ENCODE measurements at places on chromosomes 3 and 15.

DNA sequence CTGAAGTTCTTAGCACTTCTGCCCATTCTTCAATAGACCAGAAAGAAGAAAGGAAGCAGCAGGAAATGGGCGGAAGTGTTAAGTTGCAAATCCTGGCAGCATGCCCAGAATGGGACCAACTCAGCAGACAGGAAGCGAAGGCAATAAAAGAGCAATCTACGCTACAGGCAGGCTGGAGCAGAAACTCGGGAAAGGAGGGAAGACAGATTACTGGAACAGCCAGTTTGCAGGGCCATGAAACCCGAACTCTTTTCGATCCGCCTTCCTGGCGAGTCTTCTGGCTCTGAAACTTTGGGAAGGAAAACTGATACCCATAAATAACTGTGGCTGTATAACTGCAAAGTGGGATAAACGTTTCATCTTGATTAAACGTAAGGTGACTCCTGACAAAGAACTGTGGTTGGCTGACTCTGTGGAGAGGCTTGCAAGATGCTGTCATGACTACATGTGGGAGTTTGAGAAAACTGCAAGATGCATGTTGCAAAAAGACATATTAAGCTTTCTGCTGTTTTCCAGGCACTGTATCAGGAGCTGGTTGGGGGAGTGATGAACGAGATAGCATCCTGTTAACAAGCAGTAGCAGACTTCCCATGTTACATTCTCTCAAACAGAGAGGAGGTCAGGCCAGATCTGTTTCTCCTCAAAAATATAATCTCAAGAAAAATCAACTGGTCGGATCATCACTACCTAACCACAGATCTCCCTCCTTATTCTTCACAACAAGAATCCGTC, 67.8 kb downstream of the FMN1 start:
- peak; percentile 0 for DNase-seq

DNA sequence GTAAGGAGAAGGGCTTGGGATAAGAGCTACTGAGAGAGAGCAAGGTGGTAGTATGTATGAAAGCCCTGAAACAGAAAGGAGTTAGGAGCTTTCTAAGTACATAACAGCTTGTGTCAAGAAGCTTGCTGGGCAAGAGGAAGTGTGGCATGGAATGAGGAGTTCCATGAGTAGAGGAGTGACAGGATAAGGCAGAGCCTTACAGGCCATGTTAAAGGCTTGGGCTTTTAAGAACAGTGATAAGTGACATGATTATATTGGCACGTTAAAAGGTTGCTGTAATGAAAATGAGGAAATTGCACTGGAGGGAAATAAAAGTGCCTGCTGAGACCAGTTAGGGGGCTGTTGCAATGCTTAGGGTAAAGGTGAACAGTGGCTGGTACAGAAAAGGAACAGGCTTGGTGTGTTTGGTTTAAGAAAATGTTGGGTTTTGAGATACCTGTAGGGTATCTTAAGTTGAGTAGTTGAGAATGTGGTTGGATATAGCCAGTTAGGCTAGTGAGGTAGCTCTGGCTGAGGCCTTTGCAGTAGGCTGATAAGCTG, 49.0 kb downstream of the MEF2A start:
- DNase-seq = no peak

DNA sequence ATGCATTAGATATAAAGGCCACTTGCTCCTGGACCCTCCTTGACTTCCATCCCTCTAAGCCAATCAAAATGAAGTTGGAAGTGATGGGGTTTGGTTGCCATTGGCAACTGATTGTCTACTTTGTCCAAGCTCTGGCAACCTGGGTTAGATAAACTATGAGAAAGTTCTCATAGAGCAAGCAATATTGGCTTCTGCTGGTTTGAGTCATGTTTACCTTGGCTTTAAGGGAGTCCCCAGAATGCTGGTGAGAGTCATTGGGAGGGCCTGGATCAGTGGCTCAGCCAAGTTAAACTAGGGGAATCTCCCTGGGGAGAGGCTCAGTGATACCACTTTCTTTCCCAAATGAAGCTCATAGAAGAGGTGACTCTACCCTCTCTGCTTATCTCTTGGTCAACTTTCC, 176.3 kb upstream of the ROPN1 start:
- no peak for DNase-seq

- DNase-seq = no peak
These were observed 105.7 kb downstream of the RTP4 start for GRCh38 chr3:187473778-187474406.

GRCh38 chr15:77098572-77098971, 27.7 kb upstream of the TSPAN3 start:
- no peak for DNase-seq

DNA sequence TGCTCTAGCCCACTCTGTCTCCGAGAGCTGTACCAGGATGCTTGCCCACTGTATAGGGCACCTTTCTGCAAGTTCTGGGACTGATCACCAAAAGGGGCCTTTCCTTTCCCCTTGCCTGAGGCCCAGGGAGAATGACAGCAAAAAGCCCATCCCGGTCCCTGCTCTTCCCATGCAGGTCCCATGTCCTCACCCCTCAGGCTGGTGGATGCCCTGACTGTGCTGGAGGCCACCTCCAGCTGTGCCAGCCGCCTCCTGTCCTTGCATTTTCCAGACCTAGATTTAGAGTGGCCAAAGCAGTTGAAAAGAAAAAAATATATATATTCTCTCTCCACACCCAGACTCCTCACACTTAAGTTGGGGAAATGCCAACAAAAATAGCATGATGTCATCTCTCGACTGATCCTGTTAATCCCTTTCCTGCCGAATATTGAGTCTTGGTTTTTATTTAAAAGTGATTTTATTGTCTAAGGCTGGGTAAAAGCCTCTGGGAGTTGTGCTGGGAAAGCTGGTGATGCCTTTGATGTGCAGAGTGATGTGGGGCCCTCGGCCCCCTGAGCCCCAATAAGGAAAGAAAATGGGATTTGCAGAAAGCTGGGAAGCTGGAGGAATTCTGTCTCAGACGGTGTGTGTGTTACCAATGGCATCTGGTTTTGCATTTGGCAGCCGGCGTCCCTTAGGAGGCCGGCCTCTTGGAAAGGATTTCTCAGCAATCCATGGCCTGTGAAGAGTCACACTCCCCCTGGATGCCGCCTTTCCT, 29.3 kb upstream of the TPM1 start:
- DNase-seq = no peak

DNA sequence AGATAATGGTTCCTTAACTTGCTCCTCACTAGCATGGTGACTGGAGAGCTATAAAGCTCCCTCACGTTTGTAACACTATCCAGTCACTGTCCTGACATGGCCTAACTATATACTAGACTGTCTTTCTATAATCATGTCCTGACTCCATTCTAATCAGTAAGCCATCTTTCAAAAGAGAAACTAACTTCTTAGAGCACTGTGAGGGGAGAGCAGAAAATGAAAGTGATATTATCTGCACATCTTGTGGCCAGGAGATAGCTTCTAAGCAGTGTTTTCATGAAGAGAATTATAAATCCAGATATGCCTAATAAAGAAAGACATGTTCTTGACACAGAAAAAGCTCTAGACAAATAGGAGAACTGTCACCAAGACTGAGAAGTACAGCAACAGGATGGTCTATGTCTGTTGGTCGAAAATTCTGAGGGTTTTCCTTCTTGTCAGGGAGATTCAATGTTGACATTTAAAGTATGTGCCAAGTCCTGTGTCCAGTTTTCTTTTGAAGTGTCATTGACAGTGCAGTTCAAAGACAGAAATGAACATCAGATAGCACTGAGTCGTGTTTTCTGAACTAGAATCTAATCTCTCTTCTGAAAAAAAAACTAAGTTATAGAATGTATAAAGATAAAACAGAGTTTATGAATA, 230.6 kb upstream of the PEX5L start:
- no peak for DNase-seq

DNA sequence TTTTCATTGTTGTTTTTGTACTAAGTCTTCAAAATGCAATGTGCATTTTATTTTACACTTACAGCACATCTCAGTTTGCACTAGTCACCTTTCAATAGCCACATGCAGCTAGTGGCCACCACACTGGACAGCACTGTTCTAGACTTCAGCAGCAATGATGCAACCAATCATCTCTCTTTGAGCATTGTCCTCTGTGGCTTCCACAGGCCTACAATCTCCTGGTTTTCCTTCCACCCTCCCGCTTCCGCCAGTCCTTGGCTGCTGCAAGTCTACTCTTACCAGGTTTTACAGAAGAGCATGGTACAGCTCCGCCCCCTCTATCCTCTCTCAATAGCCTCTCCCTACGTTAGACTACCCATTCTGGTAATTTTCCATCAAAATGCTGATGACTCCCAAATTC, 25.1 kb upstream of the FSIP1 start:
- DNase-seq = no peak

DNA sequence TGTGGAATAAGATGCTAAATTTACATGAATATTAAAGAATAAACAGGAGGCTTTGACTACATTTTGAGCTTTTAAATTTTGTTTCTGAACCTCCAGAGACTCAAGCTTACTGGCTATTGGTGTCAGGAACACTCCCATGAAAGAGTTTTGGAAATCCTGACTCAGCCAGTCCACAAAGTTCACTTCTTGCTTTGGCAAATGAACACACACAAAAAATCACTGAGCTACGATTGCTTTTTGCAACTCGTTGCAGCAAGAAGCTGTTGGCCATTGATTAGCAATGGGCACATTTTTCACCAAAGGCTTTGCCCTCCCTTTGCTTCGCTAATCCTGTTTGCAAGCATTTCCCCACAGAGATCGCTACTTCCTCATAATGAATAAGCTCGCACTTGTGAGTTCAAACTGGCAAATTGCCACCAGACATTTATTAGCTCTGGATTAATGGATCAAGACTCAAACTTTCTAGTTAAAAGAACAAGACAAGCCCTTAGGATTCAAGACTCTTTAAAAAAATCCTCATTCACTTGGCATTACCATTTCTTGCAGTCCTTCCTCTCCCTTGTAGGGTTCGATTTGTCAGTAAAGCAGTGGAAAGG, 343.2 kb upstream of the ONECUT1 start:
- DNase-seq = no peak

DNA sequence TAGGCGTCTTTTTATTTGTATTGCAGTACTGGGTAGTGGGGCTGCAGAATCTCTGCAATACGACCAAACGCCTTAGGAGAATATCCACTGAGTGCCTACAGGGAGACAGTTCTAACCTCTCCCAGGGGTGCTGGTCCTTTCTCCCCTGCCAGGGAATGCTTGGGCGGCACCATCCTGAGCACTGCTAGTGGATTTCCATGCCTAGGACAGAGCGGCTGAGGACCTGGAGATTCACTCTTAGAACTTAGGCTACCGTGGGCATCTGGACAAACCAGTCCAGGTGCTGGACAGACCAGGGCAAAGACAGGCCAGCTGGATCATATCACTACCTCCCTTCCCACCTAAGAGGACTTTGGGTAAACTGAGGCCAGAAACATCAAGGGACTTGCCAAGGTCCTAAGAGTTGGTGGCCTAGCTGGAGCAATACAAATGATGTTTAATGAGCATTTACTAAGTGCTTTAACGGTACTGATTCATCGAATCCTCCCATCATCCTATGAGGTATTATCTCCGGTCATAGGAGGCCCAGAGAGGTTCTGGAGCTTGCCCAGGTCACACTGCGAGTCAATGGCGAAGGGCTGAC, 902 bp downstream of the TMEM44 start:
- DNase-seq = no peak

- DNase-seq = no peak
These were observed 30.8 kb downstream of the LAMP3 start for GRCh38 chr3:183131735-183132134.

GRCh38 chr3:159273608-159274007, 471.8 kb downstream of the MFSD1 start:
- DNase-seq = no peak

DNA sequence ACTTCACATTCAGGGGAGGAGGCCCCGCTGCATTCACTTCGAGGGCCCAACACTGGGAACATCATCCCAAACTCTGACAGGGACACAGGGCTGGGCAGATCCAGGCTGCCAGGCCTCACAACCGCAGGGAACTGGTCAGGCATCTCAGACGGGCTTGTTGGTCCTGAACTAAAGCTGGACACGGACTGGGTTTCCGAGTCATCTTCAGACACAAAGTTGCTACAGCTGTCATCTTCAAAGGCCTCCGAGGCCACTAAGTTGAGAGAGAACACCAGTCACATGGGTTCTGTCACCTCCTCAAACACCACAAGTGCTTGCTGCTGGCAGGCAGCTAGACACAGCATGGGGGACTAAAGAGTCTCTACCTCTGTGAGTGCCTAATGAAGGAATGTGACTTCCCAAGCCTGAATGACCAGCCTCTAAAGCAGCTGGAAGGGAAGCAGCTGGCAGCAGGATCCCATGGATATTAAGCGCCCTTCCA, 50.9 kb downstream of the CAPN7 start:
- no peak for DNase-seq

DNA sequence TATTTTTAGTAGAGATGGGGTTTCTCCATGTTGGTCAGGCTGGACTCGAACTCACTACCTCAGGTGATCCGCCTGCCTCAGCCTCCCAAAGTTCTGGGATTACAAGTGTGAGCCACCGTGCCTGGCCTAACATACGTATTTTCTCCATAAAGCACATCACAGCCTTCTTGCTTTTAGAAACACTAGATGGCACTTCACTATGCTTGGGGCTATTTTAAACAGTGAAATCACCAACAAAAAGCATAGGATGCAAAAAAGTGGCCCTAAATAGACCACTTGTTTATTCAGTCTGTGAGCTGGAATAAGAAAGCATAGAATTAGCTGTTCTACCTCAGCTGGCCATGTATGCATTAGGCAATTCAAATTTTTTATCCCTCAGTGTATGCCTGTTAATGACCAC, 46.0 kb downstream of the PRICKLE2 start:
- DNase-seq = no peak

DNA sequence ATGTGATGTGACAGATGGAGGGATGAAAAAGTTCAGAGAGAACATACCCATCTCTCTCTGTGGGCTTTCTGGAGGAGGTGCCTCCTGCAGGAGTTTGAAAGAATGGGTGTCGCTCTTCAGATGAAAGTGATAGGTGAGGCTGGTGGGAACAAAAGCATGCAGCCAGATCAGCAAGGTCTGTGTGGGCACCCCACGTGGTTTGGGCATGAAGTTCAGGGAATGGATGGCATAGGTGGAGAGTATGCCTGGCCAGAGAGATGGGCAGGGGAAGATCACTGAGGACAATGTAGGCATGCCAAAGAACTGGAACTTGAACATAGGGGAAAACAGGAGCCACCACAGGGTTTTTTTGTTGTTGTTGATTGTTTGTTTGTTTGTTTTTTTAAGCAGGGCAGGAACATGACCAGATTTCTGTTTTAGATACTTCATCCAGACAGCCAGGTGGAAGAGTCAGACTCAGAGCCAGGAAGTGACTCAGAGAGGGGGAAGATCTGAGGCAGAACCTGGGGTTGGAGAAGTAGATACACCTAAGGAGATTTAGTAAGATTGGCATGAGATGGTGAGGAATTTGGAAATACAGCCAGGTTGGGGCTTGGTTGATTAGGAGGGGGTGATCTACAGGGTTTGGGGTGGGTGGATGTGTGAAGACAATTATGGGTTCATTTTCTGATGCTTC, 64.8 kb upstream of the CLSTN2 start:
- no peak for DNase-seq

DNA sequence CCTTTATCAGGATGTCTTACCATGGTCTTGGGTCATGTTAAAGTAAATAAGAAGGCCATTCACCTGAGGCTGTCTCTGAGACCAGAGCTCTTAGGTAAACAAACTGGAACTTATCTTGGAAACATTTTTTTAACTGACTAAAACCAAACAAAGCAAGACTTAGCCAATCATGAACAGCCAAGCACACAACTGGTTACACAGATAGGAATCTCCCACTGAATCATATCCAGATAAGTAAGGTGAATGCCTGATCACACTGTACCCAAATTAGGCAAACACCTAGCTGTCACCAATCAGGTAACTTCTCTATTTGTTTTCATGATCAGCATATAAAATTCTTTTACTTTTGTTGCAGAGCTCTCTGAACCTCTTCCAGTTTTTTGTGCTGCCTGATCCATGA, 205.4 kb downstream of the CNTN3 start:
- DNase-seq = no peak

Data from NCI-H1436 (cell line).